ENCODE measurements at places on chromosomes 11 and 22.

DNA sequence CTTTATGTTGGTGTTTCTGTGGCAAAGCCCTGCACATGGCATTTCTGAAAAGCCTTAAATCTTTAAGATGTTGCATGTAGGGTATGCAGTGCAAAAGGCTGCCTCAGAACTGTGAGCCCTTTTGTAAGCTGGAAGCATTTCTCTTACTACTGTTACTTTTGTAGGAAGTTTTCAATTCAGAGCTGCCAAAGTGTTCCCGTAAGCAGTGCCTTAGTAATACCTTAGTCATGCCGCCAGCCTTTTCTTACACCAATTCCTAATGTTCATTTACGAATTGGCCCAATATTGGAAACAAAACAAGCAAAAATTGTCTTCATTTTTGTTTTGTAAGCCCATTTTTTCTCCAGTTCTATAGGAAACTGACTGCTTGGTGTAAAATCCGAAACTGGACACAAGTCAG, 67.4 kb upstream of the RASSF10 start:
- DNase-seq: no peak

GRCh38 chr11:121514432-121515334, 61.9 kb upstream of the SORL1-AS1 start:
- DNase-seq: no peak

- peak; percentile 38 for DNase-seq
Observed at GRCh38 chr22:50269970-50270665, at the start of gene MAPK11. MAPK11 (minus strand) TSS chr22:50270380; CDS start chr22:50270292, 88 bp downstream.

- no peak for DNase-seq
Observed at GRCh38 chr11:61534025-61534932, 25.7 kb downstream of the LRRC10B start.

- no peak for DNase-seq
Observed at GRCh38 chr11:59000003-59000402, 60.7 kb downstream of the GLYATL1 start.

DNA sequence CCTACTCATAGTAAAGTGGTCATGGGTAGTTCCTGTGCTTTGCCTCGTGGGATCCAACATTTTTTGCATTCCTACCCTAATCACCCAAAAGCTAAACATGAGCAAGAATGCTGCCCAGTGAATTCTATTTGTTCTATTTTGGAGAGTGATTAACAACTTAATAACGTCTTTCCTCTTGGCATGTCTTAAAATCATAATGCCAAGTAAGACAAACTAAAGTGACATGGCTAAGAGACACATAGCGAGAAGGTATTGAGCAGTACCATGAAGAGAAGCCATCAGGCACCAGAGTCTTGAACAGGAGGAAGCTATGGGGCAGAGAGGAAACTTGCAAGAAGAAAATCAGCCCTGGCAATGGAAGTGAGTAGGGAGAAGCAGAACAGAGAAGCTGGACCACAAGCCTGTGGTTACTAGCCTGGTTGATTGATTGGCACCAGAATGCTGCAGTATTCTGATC, 32.0 kb downstream of the EXPH5 start:
- DNase-seq: no peak

GRCh38 chr11:119055901-119056300, 1.1 kb downstream of the HYOU1 start:
- no peak for DNase-seq

- no peak for DNase-seq
Observed at GRCh38 chr11:118703563-118704106, 24.2 kb upstream of the TREH start.

- no peak for DNase-seq
Observed at GRCh38 chr11:68099474-68100405, 21.4 kb downstream of the CHKA start.

- no peak for DNase-seq
Observed at GRCh38 chr11:73999581-74000306, 9.1 kb downstream of the UCP3 start.

DNA sequence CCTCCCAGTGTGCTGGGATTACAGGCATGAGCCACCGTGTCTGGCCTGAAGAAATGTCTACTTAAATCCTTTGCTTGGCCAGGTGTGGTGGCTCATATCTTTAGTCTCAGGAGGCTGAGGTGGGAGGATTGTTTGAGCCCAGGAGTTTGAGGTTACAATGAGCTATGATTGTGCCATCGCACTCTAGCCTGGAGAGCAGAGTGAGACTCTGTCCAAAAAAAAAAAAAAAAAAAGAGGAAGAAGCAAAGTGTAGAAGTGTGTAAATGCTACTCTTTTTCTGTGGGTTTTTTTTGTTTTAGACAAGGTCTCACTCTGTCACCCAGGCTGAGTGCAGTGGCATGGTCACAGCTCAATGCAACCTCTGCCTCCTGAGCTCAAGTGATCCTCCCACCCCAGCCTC, 6.4 kb upstream of the ATG16L2 start:
- DNase-seq: no peak

GRCh38 chr11:74204701-74205100, 33.6 kb downstream of the PPME1 start:
- no peak for DNase-seq

GRCh38 chr11:11236498-11237059, 116.5 kb downstream of the CSNK2A3 start:
- DNase-seq: no peak

DNA sequence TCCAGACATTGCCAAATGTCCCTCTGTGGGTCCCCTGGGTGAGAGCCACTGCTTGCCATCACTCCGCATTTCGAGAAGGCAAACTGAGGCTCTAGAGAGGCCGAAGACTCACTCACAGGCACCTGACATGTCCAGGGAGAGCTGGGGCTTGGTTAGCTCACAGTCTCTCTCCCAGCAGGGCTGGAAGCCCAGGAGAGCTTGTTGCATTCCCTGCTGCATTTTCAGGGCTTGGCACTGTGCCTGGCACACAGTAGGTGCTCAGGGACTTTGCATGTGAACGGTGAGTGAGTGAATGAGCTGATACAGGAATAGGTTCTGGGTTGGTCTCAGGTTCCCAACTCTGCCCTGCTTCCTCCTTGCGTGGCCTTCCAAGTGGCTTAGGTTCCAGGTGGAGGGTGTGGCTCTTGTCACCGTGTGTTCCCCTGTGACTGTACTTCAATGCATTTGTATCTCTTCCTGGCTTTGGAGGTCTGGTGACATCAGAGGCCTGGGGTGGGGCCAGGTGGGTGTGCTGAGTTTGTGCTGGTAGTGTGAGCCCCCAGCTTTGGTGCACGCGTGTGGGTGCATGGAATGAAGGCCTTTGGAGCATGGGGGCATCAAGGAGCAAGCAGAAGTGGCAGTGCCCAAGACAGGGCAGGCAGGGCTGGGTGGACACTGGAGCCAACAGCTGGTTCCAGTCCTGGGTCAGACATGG, 18.4 kb upstream of the SMIM38 start:
- DNase-seq: no peak

DNA sequence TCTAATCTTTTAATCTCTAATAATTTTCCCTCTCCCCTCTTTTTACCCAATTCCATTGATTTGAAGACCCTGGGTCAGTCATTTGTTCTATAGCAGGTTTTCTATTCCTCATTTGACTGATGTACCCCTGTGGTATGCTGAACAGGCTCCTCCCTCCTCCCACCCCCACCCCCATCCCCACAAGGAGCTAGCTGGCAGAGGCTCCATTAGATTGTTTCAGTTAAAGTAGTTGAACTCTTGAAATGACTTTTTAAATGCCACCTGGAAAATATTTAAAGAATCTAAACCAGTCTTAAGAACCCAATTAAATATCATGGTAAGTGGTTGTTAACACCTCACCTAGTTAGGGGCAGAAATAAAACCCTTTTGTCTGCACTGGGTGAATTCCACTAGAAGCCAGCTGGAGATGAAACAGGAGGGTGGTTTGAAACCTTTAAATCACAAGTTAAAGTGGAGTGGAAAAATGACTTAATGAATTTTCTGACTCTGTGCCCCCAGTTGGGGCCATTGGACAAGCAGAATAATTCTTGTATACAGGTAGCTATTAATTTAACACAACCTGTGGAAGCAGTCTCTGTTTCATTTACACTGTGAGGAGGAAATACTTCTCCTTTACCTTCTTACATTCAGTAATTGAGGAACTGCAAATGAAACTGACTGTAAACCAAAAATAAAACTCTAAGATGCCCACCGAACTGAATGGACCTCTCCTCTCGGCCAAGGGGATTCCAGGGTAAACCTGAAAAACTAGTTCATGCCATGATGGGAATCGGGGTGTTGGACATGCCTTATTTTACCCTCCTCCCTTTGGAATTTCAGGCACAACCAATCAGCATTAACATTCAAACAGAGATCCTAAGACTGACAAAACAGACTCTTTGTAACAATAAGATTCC, 30.7 kb downstream of the PRR5L start:
- no peak for DNase-seq

DNA sequence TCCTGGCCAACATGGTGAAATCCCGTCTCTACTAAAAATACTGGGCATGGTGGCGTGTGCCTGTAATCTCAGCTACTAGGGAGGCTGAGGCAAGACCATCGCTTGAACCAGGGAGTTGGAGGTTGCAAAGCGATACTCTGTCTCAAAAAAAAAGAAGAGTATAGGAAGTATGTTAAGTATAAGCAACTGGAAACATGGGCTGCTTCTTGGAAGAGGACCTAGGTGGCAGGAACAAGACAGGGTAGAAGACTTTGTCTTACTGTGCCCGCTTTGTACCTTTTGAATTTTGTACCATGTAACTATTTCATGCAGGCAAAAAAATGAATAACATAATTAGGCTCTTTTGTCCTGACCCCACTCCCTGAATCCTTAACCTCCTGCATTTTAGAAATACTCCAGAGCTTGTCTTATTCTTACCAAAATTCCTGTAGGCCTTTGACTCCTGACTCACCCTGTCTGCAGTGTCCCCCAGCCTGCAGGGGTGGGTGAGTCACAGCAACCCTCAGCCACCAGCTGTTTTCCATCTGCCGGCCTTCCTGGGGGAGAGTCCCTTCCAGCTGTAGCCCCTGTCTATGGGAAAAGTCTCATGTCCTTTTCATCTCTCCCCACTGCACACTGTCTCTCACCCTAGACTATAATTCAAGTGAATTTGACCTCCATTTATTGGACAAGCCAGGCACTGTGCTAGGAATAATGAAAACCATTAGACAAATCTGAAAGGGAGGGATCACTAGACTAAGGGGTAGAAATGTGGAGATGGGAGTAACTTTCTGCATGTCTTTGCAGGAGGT, 41.8 kb downstream of the TXN2 start:
- no peak for DNase-seq

DNA sequence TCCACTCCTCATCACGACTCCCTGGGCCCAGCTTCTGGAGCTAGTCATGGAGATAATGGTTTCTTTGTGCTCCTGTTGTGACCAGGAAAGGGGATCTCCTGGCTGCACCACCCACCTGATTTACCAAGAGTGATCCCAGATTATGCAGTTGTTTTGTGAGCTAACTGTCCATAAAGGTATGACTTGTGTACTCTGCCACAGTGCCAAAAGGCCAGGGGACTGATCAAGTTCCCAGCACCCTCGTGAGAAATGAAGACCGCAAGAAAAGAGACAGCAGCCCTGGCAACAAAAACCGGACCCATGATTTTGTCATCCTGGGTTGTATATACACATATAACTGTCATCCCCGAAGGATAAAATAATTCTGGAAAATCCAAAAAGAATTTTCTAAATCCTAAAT, 26.6 kb downstream of the TUB start:
- DNase-seq: no peak

DNA sequence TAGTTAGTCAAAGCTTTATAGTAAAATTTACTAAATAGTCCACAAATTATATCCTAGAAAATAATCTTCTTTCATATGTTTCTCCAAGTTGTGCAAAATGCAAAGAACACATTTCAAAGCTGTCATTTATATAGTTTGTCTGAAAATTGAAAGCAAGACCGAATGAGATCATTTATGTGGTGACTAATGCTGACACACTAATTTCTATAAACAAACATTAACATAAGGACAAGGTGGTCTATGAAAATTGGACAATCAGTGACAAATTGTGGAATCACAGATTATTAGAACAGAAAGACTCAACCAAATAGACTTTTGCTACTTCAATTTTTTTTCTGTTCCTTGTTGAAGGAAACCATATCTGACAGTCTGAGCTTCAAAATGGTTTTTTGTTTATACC, 1056.1 kb downstream of the LRRC4C start:
- no peak for DNase-seq

GRCh38 chr22:28761449-28761755, 11.1 kb upstream of the CCDC117 start:
- no peak for DNase-seq

DNA sequence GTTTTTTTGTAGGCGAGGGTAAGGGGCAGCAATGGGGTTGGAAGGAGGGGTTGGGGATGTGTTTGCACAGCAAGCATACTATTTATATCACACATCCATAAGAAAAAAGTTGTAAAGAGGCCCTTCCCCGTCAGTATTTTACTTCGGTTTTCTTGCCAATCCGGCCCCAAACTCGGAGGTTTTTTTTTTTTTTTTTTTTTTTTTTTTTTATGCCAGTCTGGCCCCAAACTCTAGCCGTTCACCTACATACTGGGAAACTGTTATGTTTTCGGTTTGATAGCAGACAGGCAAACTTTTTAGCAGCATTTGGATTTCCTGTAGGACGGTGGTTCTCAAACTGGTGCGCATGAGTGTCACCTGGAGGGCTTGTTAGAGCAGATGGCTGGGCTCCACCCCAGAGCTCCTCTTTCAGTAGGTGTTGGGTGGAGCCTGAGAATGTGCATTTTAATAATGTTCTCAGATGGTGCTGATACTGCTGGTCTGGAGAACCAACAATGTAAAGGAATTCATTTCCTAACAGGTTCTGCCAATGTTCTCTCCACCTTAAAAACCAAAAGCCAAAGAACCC, 76.5 kb upstream of the ZBED5 start:
- peak; percentile 48 for DNase-seq

- DNase-seq: no peak
Observed at GRCh38 chr11:129590030-129590752, 214.5 kb downstream of the BARX2 start.

DNA sequence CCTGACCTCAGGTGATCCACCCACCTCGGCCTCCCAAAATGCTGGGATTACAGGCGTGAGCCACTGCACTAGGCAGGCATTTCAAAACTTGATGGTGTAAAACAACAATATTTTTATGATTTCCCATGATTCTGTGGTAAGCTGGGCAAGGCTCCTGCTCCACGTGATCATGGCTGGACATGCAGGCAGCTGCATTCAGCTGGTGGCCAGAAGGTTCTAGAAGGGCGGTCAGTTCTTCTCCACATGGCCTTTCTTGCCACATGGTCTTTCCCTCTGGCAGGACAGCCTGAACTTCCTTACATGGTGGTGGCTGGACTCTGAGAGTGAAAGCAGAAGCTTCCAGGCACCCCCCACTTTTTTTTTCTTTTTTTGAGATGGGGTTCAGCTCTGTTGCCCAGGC, 9.9 kb upstream of the RASD2 start:
- DNase-seq: no peak

DNA sequence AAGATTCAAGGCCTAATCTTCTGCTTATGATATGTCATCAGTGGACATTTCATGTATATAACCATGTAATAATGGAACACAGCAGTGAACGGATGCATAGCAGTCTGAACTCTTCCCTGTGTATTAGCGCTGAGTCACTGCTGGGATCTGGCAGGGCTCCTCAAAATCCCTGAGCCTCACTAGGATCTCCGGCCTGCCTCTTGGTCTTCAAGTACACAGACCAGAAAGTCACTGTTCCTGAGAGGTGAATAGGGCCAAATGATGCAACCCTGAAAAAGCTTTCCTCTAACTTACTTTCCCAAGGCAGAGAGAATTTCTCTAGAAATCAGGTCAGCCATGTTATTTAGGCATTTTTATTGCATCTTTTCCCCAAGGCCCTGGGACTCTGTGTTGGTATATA, 35.0 kb downstream of the POU2AF1 start:
- no peak for DNase-seq
